Immature natural killer cell (primary cell): ENCODE measurements at places on chromosomes 12 and 14.

DNA sequence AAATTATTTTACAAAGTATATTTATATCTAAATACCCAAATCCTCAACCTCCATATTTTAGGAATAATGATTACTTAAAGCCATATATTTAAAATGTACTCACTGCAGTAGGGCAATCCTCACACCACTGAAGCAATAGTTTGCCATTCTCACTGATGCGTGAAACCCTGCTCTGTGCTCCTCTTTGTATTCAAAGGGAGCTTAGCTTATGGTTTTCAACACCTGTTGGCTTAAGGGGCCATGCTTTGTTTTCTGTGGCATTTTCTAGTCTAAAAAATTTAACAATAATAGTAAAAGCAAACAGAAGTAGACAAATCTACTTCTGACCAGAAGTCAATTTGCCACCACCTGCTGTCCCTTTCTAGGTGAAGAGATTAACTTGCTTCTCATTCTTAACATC, 294.6 kb downstream of the FLRT2 start:
- no peak for DNase-seq

GRCh38 chr12:58479401-58479800, 440.9 kb downstream of the LRIG3 start:
- DNase-seq = no peak

- DNase-seq = no peak
Observed at GRCh38 chr12:19771858-19772257, 332.6 kb downstream of the AEBP2 start.

DNA sequence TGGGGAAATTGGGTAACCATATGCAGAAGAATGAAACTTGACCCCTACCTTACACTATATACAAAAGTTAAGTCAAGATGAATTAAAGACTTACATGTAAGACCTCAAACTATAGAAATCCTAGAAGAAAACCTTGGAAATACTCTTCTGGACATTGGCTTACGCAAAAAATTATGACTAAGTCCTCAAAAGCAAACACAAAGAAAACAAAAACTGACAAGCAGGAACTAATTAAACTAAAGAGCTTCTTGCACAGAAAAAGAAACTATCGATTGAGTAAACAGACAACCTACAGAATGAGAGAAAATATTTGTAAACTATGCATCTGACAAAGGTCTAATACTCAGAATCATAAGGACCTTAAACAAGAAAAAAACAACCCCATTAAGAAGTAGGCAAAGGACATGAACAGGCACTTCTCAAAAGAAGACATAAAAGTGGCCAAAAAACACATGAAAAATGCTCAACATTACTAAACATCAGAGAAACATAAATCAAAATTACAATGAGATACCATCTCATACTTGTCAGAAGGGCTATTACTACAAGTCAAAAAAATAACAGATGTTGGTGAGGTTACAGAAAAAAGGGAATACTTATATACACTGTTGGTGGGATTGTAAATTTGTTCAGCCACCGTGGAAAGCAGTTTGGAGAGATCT, 37.0 kb upstream of the CFAP54 start:
- DNase-seq = no peak

GRCh38 chr12:11953523-11953922, 117.2 kb upstream of the BCL2L14 start:
- no peak for DNase-seq

DNA sequence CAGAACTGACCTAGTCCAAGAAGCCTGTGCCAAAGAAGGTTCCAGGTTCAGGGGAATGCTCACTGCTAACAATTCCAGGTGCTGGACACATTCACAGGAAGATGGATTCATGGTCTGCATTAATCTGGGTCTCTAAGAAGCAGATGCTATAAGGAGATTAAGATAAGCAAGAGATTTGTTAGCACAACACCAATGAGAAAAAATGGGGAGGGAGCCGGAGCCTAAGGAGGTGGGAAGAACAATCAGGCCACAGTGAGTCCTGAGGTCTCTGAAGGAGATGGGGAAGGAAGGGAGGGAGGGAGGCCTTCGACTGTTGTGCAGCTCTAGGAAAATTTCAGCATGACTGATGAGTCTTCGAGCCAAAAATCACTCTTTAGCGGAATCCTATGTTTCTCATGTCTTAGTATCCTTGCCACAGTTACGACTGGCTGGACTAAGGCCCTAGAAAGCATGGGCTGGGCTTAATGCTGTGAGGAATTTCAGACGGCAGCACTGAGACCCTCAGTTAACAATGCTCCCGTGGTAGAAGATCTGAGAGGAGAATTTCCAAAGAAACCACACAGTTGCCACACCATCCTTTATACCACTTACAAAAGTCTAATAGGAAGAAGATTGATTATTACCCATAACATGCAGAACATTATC, 31.5 kb upstream of the PTGDR start:
- DNase-seq = no peak

DNA sequence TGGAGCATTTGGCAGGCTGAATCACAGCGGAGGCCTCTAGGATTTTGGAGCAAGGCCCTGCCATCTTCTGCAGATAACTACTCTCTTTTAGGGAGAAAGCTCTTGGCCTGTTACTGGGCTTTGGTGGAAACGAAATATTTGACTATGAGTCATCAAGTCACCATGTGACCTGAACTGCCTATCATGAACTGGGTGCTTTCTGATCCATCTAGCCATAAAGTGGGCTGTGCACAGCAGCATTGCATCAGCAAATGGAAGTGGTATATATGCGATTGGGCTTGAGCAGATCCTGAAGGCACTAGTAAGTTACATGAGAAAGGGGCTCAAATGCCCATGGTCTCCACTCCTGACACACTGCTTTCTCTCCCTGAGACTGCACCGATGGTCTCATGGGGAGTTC, 21.1 kb downstream of the GYS2 start:
- no peak for DNase-seq

DNA sequence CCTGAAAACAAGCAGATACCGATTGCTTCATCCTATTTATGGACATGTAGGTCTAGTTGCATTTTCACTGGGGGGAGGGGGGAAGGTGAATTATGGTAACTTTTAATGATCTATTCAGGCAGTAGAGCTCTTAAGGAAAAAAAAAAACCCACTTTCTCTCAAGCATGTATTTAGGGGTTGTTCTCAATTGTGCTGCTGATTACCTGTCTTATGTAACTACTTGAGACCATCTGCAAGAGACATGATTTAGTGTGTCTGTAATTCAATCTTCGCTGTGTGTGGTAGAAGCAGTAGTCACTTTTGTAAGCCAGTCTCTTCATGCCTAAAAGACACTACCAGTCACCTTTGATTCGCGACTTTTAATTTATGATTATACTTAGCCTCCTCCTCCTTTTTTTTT, 8.9 kb downstream of the CALM1 start:
- no peak for DNase-seq

DNA sequence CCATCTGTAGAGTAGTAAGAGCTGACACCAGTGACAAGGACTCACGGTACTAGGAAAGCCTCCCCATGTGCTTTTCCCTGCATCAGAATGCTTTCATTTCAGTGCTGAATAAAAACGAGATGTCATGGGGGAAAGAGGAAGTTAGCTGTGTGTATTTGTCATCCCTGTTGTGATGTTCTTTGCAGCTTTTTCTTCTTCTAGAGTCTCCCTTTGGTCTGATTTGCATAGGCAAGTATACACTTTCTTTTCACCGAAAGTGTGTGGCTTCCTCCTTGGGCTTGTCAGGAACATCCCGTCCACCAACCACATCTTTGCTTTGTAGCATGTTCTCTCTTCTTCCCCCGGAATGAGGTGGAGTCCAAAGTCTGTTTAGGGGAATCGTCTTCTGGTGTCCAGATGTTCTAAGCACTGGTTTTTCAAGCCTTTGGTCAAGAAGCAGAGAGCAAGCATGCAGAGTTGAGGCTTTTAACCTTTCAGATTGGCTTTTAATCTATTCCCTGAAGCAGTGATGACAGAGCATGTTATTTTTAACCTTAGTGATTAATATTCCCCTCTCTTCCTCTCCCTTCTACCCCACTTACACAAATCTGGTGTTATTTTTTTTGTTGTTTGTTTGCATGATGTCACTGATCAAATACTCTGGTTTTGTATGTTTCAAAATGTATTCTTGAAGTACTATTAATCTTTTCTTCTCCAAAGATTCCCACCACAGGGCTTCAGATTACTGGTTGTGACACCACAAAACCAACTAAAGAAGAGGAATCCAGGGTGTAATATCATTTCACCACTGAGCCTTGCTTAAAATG, 163.4 kb downstream of the SAMD4A start:
- DNase-seq = no peak

- no peak for DNase-seq
Observed at GRCh38 chr14:45261209-45261608, 8.2 kb upstream of the MIS18BP1 start.

DNA sequence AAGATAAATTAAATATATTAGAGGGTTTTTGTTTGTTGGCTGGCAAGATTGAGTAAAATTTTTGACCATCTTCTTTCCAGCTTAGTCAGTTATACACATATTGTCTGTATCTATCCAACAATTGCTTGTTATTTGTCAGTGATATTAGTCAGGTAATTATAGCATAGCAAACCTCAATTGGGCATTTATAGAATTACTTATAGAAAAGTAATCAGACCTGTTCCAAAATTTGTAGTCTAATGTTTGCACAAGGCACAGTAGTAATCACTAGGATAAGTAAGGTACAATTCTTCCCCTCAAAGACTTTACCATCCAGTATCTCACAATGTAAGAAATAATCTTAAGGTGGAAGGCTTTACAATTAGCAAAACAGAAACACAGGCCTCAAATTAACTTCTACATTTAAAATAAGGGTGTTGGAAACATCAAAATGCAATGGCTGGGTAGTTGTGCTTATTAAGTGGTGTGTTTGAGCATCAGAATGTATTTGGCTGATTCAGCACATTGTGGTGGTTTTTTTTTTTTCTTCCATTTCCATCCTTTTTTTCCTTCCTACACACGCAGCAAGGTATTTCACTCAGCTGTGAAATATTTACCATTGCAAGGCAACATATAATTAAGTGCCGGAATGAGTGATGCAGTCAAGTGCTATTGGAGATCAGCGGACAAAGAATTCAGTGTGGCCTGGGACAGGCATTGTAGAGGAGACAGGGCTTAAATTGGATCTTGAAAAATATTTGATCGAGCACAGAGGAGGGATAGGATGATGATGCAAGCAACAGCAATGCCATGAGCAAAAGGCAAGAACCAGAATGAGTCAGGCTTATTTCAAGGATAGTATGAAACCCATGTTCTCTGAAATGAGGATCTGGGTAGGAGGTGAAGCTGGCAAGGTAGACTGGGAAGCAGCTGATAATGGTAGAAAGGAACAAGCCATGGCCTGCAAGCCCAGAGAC, 178.2 kb downstream of the AKAP6 start:
- DNase-seq = no peak

DNA sequence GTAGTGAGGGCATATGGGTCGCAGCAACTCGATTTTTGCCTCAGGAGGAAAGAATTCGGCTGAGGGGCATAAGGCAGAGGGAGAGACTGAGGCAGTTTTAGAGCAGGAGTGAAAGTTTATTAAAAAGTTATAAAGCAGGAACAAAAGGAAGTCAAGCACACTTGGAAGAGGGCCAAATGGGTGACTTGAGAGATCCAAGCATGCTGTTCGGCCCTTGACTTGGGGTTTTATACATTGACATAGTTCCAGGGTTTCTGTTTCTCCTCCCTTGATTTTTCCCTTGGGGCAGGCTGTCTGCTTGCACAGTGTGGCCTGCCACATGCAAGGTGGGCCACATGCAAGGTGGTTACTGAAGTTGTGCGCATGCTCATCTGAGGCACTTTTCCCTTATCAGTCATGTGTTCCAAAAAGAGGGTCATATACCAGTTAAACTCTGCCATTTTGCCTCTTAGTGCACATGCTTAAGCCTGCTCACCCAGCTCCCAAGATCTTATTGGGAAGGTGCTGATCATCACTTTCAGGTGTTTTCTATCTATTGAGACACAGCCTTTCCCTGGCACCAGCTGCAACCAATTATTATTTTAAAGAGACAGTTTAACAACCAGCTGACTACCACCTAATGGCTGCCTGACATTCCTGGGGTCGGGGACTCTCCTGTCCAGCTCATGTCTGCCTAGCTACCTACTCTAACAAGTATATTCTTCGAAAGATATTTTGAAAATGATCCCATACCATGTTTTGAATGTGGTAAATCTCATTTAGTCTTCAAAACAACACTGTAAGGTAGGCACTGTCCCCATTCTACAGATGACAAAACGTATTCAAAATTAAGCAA, 19.9 kb downstream of the PTGER2 start:
- DNase-seq = no peak

GRCh38 chr12:13404631-13405473, 208.3 kb downstream of the EMP1 start:
- no peak for DNase-seq

DNA sequence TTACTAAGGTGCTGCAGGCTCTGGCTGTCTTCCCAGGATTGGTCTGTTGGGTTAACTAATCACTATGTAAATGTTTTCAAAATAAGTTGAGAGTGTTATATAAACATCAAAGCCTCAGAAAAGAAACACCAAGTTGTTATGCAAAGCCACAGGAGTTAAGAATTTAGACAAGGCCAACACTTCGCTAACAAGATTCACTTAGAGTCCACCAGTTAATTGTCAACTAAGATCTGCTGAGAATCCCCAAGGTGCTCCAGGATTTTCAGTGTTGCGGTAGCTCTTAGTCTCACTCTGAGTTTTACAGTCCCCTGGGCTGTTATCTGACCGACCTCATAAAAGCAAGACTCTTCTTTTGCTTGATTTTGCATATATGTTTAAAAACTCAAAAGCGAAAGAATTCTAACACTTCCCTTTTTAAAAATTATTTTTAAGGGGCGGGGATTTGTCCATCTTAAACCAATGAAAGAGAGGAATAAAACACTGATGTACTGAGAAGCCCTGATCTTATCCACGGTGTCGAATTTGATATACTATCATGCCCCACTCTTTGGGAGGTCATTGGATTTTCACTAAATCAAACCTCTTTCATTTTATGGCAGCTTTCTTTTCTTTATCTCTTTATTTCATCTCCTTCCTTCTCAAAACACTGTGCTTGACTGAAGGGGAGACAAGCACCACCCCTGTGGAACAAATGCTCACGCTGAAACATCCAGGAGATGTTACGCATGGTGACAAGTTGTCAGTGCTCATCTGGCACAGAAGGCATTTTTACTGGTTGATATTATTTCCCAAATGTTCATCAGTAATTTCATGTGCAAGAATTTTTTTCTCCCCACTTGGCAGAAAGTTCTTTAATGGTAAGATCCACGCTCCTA, 7.0 kb downstream of the NIN start:
- peak; percentile 12 for DNase-seq

DNA sequence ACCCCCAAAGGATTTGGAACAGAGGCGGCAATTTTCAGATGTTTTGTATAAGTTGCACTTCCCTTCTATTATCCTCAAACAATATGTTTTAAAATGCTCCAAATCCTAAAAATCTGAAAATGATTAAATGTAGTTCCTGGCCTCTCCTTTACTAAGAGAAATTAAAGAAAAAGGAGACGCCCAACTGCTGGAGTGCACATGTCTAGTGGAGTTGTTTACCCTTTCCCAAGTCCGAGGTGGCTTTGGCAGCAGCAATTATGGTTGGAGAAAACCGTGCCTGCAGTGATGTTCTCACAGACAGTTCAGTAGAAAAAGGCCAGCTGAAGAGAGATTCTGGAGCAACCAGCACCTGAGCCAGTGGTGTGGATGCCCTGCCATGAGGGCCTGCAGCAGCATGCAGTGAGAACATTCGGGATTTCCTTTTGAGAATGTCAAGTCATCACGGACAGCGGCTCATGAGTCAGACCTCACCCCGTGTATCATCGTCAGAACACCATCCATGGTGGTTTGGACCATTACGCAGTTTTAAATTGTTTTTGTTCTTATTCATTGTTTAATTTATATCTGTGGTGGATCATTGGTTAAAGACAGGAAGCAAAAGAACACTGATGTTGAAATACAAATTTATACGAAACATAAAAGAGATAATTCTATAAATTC, 179.0 kb upstream of the KRR1 start:
- no peak for DNase-seq
